NCI-H187 treated with DMSO at 0.1 percent for 48 hours (cell line): ENCODE measurements at places on chromosomes 2 and 18.

DNA sequence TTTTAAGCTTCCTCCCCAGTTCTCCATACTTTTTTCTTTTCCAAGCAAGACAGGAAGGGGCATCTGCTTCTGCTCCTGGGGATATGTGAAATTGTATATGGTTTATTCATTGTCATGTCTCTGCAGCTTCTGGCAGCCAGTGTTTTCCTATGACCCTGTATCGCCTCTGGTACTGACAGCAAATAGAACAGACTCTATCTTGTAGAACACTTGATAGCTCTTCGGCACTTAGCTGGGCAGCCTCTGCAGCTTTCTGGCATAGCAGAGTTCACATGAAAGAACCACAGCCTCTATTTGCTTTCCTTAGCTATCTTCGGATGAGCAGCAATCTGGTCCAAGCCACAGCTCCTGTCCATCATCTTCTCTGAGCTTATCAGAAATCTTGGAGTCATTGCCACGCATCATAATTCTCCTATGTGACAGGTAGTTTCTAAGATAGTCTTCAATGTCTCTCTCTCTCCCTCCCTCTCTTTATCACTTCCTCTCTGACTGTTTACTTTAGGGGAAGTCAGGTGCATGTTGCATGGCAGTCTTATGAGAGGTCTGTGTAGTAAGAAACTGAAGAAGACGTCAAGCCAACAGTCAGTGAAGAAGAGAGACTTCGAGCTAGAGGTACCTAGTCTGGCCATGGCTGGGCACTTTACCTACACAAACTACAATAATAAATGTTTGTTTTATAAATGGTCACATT, 627.7 kb upstream of the CDH2 start:
- DNase-seq = no peak

GRCh38 chr2:159168707-159169106, 117.8 kb downstream of the WDSUB1 start:
- DNase-seq = no peak

DNA sequence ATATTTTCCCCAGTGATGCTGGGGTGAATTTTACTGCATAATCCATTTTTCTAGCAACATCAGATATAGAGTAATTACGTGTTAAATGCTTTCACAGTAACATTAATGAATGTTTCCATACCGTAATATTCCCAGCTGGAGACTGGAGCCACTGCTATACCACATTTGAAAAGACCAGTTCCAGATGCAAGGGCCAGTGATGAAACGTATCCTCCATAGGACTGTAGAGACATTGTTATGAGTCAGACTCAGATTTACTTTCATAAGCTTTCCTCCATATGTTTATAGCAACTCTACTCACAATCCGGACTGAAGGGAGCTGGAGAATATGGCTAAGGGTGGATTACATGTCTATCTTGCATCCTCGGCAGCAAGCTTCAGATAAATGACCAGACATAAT, 22.7 kb upstream of the GCG start:
- DNase-seq = no peak

GRCh38 chr18:57856557-57857280, 53.6 kb upstream of the ATP8B1 start:
- peak; percentile 90 for DNase-seq

- DNase-seq = no peak
Observed at GRCh38 chr2:157426477-157426994, 17.4 kb downstream of the CYTIP start.

- no peak for DNase-seq
Observed at GRCh38 chr2:219308142-219309101, 779 bp downstream of the PTPRN start.

DNA sequence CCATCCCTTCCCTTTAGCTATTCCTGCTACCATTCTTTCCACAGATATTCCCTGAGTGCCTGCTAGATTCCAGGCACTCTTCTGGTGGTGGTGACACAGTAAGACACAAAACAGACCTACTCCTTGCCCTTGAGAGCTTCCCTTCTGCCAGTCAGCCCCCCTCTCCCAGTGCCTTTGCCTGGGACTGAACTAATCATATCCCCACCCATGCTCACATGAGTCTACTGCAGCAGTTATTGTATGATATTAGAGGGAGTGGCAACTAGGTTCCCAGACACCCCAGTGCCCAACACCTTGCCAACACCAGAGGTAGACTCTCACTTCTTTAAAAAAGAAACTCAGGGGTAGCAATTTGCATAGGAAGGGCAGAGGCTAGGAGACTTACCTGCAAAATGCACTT, 7.2 kb upstream of the LBH start:
- DNase-seq = no peak

DNA sequence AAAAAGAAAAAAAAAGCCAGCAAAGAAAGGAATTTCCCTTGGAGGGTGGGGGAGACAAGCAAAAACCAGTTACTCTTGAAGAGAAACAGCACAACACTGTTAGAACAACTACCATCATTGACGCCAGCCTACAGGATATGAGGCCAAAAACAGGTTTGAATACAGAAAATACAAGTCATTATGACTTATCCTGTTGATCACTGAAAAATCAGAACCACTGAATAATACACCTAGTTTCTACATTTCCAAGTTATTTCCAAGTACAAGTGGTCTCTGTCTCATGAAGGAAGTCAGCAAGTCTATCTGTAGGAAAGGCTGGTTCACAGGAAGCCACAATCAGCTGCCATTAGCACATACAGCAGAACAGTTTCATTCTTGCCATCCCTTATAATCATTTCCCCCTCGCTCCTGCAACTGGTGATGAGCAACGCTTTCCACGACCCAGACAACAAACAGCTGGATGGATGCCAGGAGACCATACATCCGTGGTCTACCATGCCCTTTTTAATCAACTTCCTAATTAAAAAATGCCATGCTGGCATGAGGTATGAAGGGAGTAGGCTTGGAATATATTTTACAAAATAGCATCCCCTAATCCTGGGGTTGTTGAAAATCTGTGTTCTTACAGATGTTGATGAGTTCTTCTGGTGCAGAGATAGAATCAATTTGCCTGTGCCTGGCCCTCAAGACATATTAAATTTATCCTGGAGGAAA, 10.4 kb downstream of the MYT1L start:
- DNase-seq = no peak
